ENCODE measurements at places on chromosomes 16 and 17. TPM values are rescaled to one million over a fixed set of nuclear protein-coding genes. Genes with fewer than 3 reads are reported as not detected.

RRAD gene
- total RNA-seq: not detected

KRTAP4-3 gene
- total RNA-seq: not detected

HNF1B gene
- total RNA-seq: 0.13 TPM

KIF18B gene
- total RNA-seq: 59.4 TPM

LGALS9 gene
- 1.7 TPM for total RNA-seq

KCNH4 gene
- 0.47 TPM for total RNA-seq

KLHL11 gene
- 12.8 TPM for total RNA-seq

DNA sequence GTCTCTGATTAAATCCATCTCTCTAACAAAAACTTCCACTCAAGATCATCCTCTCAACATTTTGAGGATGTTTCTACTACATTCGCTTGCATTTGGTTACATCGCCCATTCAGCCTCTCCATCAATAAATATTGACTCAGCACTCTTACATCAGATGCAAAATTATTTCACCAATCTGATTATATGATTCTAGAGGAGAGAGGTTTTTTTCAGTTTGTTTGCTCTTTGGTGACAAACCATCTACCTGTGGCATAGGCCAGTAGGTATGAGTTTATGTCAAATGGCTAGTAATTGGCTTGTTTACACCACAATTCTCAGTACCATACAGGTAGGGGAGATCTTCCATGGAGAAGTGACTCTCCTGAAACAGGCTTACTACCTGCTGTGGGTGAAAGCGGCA is 52.3 kb downstream of the TOX3 start:
- peaks cover 5% of the 10 kb centered on the region for H3K4me1 ChIP-seq
- DNase-seq: no peak
- no peak overlapping the region for H3K4me3 ChIP-seq
- H3K27ac ChIP-seq: no peak overlapping the region
- H3K36me3 ChIP-seq: peaks cover 5% of the 10 kb centered on the region

DNA sequence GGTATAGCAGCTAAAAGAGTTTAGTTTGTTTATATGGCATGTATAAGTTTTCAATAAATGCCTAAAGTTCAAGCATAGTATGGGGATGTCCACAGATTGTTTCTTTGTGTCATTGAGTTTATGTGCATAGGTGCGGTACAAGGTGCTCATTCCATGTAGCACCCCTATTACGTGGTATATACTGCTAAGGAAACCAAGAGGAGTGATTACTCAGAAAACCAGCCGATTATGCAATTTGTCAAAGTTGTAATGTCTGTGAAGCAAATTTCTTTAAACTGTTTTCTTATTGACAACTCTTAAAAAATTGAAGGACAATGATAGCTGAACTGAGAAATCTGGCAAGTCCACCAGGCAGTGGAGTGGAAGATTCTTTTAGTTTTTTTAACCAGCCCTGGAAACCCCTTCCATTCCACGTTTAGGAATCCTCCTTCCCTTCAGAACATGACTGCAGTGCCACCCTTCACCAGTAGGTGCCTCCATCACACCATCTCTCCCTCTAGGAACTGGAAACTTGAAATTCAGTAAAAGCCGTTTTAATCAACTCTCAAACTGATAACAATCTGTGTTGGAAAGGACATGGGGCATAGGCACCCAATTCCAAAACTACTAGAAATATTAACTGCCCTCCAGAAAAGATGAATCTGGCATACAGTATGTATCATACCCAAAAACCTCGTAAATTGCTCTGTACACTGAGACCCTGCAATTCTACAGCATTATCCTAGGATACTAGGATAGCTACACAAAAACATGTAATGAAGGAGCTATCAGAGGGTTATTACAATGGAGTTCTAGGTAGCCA is 43.5 kb downstream of the REXO5 start:
- H3K4me3 ChIP-seq: no peak overlapping the region
- H3K4me1 ChIP-seq: no peaks in the 10 kb centered on the region
- H3K36me3 ChIP-seq: peaks cover 10% of the 10 kb centered on the region
- no peak for DNase-seq
- no peak overlapping the region for H3K27ac ChIP-seq

DNA sequence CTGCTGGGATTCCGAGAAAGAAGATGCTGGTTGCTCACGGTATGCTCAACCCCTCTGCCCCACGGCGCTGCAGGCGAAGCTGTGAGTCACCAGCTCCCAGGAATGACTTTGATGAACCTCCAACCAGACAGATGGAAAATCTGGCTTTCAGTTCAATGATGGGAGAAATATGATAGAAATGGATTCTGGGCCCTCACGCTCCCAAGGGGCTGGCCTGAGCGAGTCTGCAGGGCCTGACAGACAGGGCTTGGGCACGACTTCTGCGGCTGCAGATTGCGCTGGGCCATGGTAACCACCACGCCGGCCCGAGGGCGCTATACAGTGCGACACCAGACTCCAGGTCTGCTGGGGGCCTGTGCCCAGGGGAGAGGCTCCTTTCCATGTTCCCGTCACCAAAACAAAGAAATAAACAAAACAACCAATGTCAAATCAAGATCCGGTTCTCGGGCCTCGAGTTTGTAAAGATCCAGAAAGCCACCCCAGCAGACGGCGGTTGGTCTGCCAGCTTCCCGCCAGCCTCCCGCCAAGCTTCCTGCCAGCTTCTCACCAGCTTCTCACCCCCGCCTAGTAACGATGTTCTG is 11.1 kb upstream of the ABR start:
- H3K36me3 ChIP-seq: no peaks in the 10 kb centered on the region
- H3K4me1 ChIP-seq: peaks cover 3% of the 10 kb centered on the region
- H3K27me3 ChIP-seq: no peaks in the 10 kb centered on the region
- no peak overlapping the region for H3K4me3 ChIP-seq

DNA sequence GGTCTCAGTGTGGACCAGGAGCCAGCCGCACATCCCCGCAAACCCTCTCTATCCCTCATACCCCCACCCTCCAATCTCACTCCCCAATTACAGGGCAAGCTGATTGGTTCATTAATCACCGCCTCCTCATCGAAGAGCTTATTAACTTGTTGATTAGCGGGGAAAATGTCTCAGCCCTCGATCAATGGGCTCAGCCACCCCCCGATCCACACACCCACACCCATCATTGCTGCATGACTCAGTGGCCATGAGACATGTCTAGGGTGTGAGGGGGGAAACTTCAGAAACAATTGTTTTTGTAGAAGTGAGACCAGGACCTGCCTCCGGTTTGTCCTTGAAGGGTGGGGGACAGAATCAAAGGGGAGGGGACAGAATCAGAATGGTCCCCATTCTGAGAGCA is 2.5 kb upstream of the PYY start:
- H3K36me3 ChIP-seq: no peaks in the 10 kb centered on the region
- H3K27ac ChIP-seq: no peak overlapping the region
- H3K4me3 ChIP-seq: no peak overlapping the region

DNA sequence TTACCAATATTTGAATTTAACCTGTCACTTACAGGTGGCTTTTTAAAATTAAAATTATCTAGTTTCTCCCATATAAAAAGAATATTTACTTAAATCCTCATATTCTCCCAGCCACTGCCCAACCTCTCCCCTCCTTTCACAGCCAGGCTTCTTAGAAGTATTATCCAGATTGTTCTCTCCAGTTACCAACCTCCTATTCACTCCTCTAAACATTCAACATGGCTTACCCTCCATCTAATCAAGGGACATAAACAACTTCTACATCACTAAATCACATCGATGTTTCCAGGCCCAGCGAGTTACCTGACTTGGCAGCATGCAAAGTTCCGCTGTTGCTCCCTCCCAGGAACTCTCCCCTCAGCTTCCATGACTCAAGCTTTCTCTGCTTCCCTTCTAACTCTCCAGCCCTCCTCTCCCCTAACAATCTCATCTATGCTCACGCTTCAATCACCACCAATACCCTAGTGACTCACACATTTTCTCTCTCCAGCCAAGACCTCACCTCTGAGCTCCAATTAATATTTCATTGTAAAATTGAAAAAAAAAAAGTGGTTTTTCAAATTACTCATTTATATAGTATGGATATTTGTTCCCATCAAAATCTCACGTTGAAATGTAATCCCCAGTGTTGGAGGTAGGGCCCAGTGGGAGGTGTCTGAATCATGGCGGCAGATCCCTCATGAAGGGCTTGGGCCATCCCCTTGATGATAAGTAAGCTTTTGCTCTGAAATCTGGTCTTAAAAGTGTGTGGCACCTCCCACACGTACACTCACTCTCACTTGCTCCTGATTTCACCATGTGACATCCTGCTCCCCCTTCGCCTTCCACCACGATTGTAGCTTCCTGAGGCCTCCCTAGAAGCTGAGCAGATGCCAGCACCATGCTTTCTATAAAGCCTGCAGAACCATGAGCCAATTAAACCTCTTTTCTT is 88.5 kb downstream of the HELZ start:
- H3K27me3 ChIP-seq: no peaks in the 10 kb centered on the region
- DNase-seq: no peak
- peaks cover 3% of the 10 kb centered on the region for H3K4me1 ChIP-seq
- peaks cover 3% of the 10 kb centered on the region for H3K36me3 ChIP-seq
- H3K27ac ChIP-seq: no peak overlapping the region

GRCh38 chr16:77951788-77952187 is 70.6 kb upstream of the CLEC3A start:
- peaks cover 8% of the 10 kb centered on the region for H3K4me1 ChIP-seq
- H3K36me3 ChIP-seq: 0 out of 2 replicates have a peak, but pooled peaks cover 2% of the 10 kb centered on the region
- H3K27me3 ChIP-seq: no peaks in the 10 kb centered on the region
- no peak overlapping the region for H3K27ac ChIP-seq

- DNase-seq: no peak
- H3K27me3 ChIP-seq: no peaks in the 10 kb centered on the region
- no peaks in the 10 kb centered on the region for H3K36me3 ChIP-seq
- no peak overlapping the region for H3K4me3 ChIP-seq
- H3K27ac ChIP-seq: no peak overlapping the region
These were observed 244.0 kb downstream of the TMEM114 start for GRCh38 chr16:8346294-8346693.

- no peaks in the 10 kb centered on the region for H3K36me3 ChIP-seq
- no peak overlapping the region for H3K27ac ChIP-seq
- H3K27me3 ChIP-seq: no peaks in the 10 kb centered on the region
- H3K4me3 ChIP-seq: no peak overlapping the region
These were observed 18.2 kb upstream of the ABCA10 start for GRCh38 chr17:69246726-69247375.

DNA sequence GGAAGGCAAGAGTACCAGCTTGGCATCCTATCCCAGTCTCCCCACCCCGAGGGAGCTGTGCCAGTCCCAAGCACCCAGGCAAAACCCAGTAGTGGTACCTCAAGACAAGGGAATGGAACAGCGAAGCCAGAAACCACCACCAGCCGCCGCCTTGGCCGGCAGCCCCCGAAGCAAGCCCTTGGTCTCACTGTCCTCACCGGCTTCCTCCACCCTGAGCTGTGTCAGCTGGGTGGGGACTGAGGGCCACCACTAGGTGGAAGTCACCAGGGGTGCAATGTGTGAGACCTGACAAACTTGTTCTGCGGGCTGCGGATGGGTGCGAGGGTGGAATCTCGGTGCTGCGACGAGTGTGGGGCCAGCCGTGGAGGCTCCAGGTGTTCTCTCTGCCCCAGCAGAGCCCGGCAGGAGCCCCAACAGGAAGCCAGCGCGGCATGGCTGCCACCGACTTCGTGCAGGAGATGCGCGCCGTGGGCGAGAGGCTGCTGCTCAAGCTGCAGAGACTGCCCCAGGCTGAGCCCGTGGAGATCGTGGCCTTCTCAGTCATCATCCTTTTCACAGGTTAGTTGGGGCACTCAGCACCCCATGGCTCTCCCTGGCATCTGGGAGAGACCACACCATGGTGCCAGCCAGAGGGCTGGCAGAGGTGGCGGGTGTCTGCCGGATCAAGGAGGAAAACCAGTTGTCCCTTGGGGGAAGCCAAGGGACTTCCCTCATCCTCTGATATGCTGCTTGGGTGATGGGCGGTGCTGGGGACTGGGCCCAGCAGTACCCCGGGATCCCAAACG is 6.7 kb downstream of the SMIM5 start:
- no peak overlapping the region for H3K27ac ChIP-seq
- no peaks in the 10 kb centered on the region for H3K27me3 ChIP-seq

- H3K4me3 ChIP-seq: no peak overlapping the region
- H3K27ac ChIP-seq: no peak overlapping the region
- DNase-seq: no peak
- no peaks in the 10 kb centered on the region for H3K27me3 ChIP-seq
- no peaks in the 10 kb centered on the region for H3K36me3 ChIP-seq
These were observed 8.3 kb downstream of the TSC2 start for GRCh38 chr16:2056077-2056476.

- H3K27ac ChIP-seq: no peak overlapping the region
- H3K4me3 ChIP-seq: no peak overlapping the region
- DNase-seq: no peak
- peaks cover 14% of the 10 kb centered on the region for H3K36me3 ChIP-seq
- H3K27me3 ChIP-seq: no peaks in the 10 kb centered on the region
- no peaks in the 10 kb centered on the region for H3K4me1 ChIP-seq
These were observed 44.0 kb upstream of the ABCC11 start for GRCh38 chr16:48291303-48291702.

DNA sequence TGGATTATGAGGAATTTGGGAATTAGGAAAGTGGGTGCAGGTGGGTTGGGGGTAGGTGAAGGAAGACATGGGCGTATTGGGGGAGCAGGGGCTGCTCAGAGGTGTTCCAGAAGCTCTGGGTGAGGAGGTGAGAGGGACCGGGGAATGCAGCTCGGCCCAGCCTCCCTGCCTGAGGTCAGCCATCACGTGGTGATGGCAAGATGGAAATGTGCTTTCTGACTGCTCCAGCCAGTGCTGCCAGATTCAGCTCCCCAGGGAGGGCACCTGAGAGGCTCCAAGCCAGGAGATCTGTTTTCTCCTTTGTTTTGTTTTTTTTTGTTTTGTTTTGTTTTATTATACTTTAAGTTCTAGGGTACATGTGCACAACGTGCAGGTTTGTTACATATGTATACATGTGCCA is 35.2 kb upstream of the STH start:
- no peak overlapping the region for H3K27ac ChIP-seq
- no peak overlapping the region for H3K4me3 ChIP-seq
- H3K27me3 ChIP-seq: no peaks in the 10 kb centered on the region
- no peaks in the 10 kb centered on the region for H3K36me3 ChIP-seq
- DNase-seq: no peak

- no peaks in the 10 kb centered on the region for H3K27me3 ChIP-seq
- H3K36me3 ChIP-seq: peaks cover 5% of the 10 kb centered on the region
- no peak overlapping the region for H3K4me3 ChIP-seq
- DNase-seq: no peak
- no peaks in the 10 kb centered on the region for H3K4me1 ChIP-seq
- no peak overlapping the region for H3K27ac ChIP-seq
These were observed 4.7 kb downstream of the COQ7 start for GRCh38 chr16:19071811-19072777.

DNA sequence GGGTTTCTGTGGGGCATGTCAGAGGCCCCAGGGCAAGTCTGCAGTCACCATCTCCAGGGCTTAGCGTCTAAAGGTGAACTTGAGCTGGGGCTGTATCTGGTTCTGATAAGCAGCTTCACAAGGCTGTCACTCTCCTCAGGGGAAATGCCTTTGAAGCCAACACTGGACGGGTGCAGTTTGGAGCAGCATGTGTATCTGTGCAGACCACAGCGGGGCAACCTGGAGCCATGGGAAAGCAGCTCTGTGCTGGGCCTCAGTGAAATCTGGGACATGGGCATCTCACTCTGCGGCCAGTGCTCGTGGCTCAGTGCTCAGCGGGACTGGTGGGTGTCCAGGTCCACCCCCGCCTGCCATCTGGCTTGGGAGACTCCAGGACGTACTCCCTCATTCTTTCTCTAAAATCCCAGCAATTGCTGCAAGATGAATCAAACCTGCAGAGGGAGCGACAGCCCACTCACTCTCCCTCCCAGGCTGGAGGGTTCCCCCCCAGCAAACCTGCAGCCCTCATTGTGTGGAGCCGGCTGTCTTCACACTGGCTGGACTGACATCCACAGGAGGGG is 63.5 kb downstream of the PRMT7 start:
- no peaks in the 10 kb centered on the region for H3K36me3 ChIP-seq
- DNase-seq: no peak
- H3K27ac ChIP-seq: no peak overlapping the region
- no peak overlapping the region for H3K4me3 ChIP-seq
- peaks cover 1% of the 10 kb centered on the region for H3K4me1 ChIP-seq
